ENCODE measurements at places on chromosomes 12 and 14.

DNA sequence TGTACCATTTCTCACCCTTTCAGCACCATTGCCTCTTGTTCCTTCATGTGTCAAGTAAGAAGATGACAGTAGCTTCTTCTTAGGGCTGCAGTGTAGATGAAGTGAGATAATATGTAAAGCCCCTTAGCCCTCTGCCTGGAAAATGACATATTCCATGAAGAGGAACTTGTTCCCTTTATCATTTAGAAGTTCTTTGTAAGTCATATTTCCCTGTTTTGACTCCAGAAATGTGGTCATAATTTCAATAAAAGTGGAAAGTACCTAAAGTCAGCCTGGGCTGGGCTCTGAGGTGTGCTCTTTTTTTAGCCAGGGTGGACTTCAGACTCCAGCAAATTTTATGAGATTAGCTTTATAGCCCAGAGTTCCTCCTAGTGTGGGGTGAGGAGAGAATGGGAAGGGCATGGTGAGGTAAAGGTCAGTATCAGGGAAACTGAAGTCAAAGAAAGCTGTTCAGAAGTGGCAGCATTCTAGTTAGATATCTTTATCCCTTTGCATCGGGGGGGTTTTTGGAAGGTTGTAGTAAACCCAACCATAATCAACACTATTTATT is 92.5 kb downstream of the TMCC3 start:
- DNase-seq = no peak

DNA sequence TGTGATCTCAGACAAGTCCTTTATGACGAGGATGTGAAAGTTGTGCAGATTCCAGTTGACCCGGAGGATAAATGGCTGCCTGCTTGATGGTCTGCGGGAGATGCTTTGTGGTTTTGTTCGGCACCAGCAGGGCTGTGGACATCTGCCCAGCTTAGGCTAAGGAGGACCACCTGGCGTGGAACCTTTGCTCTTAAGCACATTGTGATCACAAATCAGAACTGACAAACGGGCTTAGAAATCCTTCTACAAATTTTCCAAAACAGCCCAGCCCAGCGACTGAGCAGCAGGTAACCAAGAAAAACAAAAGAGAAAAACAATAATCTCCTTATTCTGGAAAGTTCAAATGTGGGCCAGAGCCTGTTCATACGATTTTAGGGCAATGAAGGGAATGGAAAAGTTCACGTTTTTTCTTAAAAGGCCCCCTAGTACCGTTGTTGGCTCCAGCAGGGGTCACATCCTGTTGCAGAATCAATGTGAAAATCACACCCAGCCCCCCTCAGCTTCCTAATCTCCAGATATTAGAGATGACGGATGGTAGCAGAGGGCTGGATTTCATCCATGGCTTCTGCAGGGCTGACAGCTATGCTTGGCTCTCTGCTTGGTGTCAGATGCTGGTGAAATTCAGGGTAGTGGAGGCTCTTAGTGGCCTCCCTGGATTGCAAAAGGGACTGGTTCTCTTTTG is 81.1 kb upstream of the RFLNA start:
- DNase-seq = no peak

DNA sequence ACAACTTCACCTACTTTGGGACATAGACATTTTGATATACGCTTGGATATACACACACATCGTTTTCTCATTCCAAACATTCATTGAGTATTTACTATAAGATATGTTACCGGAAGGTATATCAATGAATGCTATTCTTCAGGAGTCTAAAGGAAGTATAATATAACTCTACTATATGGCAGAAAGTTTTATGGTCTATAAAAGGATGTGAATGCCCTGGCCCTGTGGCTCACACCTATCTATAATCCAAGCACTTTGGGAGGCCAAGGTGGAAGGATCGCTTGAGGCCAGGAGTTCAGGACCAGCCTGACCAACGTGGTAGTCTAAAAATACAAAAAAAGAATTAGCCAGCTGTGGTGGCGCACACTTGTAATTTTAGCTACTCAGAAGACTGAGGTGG is 5.6 kb downstream of the NRIP2 start:
- no peak for DNase-seq

- DNase-seq = no peak
Observed at GRCh38 chr12:96986883-96987523, 79.9 kb downstream of the NEDD1 start.

DNA sequence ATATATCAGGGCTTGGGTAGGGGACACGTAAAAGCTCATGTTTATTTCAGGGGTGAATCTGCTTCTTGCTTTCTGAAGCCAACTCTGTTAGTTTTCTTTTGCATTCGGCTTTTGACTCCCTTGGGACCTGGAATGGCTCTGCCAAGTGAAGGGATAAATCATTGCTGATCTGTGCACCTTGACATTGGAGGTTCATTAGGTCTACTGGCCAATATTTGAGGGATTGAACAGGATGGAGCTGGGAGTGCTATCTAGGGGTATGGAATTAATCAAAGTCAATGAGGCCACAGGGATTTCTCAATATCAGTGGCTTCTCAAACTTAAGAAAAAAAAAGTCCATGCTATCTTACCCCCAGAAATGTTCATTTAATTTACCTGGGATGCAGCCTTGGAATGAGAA is 203.5 kb upstream of the RMST start:
- no peak for DNase-seq

DNA sequence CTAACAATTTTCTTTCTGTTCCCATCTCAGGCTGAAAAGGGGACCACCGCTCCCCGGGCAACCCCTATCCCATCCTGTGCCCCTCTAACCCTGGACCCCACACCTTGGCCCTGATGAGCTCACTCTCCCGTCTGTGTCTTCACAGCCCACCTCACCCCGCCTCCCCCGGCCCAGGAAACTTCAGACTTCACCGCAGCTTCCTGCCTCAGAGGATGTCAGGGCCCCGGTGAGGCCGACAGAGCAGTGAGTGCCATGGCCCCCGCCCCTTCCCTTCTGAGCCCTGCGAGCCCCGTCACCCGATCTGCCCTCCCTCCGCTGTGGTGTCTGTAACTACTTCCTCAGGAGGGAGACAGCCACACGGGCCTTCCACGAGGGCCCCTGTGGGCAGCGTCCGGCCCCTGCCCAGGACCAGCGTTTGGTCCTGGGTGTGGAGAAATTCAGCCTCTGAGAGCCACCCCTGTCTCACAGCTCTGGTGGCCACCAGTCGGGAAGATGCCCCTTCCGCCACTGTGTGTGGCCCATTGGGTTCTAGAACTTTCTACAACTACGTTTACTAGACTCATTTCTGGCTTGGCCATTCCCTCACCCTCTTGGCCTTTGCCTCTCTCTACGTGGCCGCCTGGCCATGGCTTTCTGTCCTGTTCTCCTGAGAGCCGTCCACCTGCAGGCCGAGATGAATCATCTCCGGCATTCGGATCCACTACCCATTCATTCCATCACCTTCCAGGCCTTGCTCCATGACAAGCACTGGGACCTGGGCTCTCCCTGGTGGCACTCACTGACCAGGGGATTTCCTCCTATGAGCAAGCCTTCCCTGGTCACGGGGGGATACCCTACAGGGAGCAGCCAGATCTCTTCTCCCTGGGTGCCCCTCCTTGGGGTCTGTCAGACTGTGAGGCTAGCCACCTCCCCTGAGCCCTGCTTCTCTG is 3.4 kb downstream of the RHOF start:
- peak; percentile 89 for DNase-seq

- DNase-seq = no peak
Observed at GRCh38 chr14:103542605-103543088, 13.7 kb downstream of the TRMT61A start.

GRCh38 chr12:124294780-124295341 is at the start of gene RFLNA:
TSS of gene RFLNA (plus strand) at chr12:124295093. CDS start at chr12:124295430, 337 bp downstream.
- no peak for DNase-seq

DNA sequence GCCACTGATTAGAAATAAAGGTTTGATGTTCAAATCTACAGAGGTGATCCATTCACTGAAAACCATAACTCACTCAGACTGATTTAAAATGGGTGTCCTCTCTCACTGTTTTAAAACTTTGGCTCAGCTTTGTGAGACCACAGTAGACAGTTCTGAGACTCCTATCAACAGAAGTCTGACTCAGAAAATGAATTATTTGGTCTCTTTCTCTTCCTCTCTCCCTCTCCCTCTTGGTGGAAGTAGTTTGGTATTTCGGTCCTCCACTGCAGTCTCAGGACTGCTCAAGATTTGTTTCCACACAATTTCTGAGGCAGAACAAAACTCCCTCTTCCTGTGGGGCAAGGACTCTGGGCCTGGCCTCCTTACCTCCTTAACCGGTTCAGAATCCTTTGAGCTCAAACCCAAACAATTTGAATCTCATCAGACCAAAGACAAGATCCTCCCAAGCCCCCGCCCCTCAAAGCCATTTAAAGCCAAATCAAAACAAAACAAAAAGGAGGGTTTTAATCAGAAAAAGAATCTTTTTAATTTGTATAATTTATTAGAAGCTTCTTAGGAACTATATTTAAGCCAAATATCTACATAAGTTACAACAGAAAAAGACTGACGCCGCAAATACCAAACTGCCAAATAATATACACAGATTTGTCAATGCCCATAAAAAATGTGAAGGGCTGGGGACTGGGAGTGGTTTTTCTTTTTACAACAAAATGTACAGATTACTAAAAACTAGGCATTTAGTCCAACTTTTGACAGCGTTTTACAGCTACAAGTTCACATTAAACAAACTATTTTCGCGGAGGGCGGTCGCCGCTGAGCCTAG is 3.9 kb downstream of the NKX2-1 start:
- no peak for DNase-seq

GRCh38 chr14:75983019-75983358 is 1.2 kb upstream of the TGFB3 start:
- DNase-seq = no peak

DNA sequence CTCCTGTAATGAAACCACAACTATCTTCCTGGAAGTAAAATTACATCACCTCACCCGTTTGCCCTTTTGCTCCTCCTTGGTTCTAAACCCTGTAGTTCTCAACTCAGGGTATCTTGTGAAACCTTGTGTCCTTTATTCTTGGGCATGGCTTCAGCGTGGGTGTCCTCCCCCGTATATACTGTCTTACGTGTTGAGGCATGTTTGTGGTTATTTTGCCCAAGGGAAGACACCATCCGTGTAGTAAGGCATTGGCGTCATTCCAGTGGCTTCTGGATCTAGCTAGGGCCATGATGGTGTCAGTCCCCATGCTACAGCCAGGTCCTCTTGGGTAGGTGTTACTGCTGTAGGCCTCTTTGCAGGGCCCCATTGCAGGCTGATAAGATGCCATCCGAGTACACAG is 115.4 kb downstream of the ZFP36L1 start:
- DNase-seq = no peak

GRCh38 chr14:103669370-103669769 is 40.4 kb downstream of the KLC1 start:
- DNase-seq = no peak
